ENCODE measurements at places on chromosomes 12 and 14.

DNA sequence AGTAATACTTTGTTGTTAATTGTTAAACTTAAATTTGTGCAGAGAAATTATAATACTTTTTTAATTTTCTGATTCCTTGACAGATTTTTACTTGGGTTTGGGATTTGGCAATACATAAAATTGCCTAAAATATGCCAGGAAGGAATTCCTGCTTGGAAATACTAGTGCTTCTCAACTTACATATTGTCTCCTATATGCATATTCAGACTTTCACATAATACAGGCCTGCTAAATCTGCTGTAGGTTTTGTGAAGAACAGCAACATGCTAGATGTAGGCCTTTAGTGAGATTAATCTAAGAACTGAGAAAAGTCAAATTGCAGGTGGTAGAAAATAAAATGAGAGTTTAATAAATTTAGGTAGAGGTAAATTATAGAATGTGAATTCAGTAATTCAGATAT, 468.5 kb upstream of the MIS18BP1 start:
- no peak for DNase-seq

DNA sequence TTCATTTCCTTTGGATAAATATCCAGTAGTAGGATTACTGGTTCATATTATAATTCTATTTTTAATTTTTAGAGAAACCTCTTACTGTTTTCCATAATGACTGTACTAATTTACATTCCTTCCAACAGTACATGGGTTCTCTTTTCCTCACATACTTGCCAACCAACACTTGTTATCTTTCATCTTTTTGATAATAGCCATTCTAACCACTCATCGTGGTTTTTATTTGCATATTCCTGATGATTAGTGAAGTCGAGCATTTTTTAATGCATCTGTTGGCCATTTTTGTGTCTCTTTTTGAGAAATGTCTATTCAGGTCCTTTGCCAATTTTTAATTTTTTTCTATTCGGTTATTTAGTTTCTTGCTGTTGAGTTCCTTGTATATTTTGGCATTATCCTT, 457.7 kb upstream of the PDE3A start:
- DNase-seq = no peak

DNA sequence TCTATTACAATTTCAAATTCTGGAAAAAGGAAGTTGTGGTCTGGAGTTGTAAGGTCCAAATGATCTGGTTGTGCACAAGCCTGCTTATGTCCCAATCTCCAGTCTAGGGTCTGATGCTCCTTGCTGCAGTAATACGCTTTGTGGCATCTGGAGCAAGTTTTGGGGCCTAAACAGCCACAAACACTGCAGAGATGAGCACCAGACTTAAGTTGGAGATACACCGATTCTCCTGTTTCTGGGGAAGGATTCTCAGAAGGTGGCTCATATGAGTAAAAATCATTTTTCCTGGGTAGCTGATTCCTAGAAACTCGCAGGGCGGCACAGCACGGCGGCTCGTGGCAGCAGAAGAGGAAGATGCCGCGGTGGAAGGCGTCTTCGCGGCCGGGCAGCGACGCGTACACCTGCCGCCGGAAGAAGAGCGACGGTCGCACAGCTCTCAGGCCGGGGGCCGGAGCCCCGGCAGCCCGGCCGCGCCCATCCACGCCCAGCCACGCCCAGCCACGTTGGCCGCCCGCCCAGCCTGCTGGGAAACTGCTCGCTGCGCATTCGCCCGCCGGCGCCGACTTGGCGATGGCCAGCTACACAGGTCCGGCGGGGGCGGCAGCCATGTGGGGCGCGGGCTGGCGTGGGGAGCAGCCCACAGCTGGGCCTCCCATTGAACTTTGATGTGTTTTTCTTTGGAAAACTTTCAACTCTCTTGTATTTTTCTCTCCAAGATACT, 129.0 kb downstream of the ASCL4 start:
- DNase-seq = no peak

DNA sequence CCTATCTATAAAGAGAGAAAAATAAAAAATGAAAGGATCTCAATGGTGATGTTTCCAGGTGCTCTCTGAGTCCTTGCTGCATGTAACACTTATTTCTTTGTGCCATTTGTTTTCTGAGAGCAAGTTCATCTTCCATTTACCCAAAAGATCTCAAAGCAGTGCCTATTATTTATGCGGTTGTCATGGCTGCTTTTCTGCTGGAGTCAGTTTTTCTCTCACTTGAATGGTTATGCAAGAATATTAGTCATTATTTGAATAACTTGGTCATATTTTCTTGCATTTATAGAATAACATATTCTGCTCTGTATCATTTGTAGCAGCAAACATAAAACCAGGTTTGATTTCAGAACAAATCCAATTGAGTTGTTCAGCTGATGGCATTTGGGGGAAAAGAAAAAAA, 141.8 kb upstream of the G2E3 start:
- DNase-seq = no peak

DNA sequence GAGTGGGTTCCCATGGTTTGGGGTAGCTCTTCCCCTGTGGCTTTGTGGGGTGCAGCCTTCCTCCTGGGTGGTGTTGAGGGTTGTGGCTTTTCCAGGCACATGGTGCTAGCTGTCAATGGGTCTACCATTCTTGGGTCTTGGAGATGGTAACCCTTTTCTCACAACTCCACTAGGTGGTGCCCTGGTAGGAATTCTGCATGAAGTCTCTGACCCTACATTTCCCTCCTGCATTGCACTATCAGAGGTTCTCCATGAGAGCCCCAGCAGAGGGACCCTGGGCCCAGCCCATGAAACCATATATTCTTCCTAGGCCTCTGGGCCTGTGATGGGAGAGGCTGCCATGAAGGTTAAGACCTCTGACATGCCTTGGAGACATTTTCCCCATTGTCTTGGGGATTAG, 1093.3 kb downstream of the SLC16A7 start:
- no peak for DNase-seq

- no peak for DNase-seq
These were observed 3.0 kb downstream of the ARG2 start for GRCh38 chr14:67622675-67623074.

DNA sequence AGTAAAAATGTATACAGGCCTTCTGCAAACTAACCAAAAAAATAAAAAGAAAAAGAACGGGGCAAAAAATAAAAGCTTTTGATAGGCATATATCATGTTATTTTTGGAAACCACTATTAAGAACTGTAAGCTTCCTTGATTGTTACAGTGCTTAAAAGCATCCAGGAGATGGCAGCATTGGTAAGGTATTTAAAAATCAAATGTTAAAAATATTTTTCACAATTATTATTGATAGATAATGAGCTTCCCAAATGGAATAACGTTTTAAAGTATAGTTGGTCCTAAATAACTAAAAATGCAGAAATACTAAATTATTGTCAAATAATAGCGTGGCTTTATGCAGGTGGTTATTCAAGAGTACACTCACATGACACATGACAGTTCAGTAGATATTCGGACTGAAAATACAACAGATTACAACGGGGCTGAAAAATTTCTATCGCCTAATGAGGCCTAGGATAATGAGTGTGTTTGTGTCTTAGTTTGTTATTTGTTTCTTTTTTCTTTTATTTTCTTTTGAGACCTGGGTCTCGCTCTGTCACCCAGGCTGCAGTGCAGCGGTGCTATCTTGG, 127.2 kb upstream of the ATF7IP start:
- no peak for DNase-seq

- DNase-seq = no peak
These were observed 451.1 kb downstream of the PCNX1 start for GRCh38 chr14:71358209-71358931.

GRCh38 chr12:97801471-97802059, 339.0 kb downstream of the RMST start:
- no peak for DNase-seq

DNA sequence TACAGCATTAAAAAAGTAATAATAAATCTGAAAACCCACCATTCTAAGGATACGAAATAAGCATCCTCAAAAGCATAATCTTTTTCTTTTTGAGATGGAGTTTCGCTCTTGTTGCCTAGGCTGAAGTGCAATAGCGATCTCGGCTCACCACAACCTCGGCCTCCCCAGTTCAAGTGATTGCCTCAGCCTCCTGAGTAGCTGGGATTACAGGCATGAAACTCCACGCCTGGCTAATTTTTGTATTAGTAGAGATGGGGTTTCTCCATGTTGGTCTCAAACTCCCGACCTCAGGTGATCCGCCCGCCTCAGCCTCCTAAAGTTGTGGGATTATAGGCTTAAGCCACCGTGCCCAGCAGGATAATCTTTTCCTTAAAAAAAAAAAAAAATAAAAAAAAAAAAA, 4.3 kb downstream of the CCNT1 start:
- DNase-seq = no peak

GRCh38 chr12:125650587-125650986, 585.4 kb downstream of the AACS start:
- DNase-seq = no peak

DNA sequence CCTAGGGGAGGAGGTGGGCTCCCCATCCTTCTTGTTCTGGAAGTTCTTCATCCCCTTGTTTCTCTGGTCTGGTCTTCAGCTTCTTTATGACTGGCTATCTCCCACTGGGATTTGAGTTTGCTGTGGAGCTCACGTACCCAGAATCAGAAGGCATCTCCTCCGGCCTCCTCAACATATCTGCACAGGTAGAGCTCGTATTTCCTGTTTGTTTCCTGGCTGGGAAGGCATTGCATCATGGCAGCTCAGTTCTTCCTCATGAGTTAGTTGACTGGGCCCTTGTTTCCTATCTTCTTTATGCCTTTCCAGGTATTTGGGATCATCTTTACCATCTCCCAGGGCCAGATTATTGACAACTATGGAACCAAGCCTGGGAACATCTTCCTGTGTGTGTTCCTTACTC, 19.8 kb downstream of the ERG28 start:
- no peak for DNase-seq

DNA sequence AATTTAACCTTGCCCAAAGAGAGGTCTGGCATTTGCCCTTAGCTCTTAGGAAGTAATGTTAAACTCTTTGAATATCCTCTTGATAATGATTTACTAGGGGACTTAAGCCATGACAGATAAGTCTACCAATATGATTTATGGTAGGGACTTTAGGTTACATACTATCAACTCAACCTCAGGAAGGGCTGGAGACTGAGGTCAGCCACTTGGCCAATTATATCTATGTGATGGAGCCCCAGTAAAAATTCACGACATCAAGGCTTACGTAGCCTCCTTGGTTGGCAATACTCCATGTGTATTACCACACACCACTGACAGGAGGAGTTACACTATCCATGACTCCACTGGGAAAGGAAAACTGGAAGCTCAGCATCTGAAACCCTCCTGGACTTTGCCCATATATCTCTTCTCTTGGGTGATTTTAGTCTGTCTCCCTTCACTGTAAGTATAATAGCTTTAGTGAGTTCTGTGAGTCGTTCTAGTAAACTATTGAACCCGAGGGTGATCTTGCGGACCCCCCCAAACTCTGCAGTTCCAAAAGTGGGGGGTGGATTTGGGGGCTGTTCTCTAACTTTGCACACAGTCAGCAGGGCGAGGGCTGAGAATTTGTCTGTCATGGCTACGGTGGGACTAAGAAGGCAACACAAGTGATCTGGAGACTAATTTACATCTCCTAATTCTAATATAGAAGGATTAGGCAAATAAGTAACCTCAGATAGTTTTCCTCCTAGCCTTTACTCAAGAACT, 62.3 kb downstream of the R3HDM2 start:
- no peak for DNase-seq

DNA sequence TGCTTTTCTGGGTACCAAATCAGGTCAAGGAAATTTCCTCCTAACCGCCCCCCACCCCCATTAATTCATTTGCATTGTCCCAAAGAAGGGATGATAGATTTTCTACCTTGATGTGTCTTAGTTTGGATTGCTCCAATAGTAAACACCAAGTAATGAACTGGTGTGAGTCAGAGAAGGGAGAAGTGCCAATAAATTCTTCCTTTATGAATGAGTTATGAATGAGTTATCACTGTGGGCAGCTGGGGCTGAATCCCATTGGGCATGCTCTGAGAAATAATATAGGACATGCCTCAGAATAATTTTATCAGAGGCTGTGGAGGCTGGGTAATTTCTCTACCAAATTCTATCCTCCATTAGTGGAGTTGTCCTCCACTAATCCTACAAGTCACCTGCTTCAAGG, 277.9 kb upstream of the FLRT2 start:
- DNase-seq = no peak

GRCh38 chr12:57158665-57159064, 11.2 kb upstream of the LRP1-AS start:
- no peak for DNase-seq

DNA sequence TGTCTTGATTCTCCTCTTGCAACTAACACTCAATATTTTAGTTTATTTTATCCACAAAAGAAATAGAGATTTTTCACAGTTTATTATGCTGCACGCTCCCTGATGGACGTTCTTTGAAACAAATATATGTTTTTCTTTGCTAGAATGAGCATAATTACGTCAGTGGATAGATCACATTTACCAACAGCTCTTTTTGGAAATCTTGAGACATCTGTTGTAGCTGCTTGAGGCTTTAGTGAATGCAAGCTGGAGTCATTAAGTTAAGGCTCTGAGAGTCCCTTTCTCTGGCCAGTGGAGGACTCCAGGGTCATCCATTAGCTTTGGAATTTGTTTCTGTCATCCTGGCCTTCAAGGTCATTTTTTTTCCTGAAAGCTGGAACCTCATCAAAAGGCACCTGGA, 405.6 kb upstream of the TMEM132C start:
- DNase-seq = no peak

Data from substantia nigra (tissue), 51 donors.